Hindlimb muscle (tissue), 1 donor: ENCODE measurements at places on chromosomes 1 and 21.

DNA sequence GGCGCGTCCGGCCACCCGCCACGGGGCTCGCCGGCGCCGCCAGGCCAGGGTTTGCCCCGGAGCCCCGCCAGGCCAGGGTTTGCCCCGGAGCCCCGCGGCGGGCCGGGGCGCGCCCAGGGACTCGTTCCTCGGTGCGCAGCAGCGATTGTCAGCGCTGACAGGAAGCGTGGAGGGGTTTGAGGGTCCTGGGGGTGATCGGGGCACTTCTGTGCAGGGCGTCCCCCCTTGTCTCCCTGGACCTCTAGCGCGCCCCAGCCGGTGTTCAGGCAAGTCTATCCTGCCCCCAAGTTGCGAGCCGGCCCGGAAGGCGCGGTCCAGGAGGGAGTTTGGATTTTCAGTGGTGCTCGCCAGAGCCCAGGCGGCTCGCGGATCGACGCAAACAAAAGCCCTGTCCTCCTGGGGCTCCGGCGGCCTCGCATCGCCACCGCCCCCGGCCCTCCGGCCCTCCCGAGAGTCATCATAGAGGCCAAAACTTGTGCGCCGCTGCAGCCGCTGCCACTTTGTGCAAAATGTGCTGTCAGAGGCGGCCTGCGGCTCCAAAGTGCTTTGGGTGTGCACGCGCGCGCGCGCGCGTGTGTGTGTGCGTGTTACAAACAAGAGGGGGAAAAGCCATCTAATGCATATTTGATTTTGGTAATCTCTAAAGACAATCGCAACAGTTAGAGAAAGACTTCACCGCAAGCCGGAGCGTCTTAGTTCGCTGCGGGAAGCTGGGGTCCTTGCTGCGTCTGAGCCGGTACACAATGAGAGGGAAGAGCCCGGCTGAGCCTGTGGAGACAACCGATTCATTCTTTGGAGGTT, 1.0 kb downstream of the ROR1 start:
- DNase-seq: peak; percentile 77

DNA sequence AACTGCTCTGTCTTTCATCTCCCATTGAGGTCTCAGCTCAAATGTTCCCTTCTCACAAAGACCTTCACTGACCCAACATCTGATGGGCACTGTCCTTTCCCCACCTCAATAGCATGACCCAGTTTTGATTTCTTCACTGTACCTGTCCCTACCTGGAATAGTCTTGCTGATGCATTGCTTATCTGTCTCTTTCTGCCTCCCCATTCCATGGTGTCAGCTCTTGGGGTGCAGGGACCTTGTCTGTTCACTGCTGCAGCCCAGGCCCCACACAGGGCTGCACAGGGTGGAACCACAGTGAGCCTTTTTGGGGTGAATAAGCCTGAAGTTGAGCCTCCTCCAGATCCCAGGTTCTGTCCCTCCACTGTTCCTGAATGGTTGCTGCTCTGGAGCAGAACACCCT, 414.9 kb downstream of the PTPRU start:
- DNase-seq: no peak

DNA sequence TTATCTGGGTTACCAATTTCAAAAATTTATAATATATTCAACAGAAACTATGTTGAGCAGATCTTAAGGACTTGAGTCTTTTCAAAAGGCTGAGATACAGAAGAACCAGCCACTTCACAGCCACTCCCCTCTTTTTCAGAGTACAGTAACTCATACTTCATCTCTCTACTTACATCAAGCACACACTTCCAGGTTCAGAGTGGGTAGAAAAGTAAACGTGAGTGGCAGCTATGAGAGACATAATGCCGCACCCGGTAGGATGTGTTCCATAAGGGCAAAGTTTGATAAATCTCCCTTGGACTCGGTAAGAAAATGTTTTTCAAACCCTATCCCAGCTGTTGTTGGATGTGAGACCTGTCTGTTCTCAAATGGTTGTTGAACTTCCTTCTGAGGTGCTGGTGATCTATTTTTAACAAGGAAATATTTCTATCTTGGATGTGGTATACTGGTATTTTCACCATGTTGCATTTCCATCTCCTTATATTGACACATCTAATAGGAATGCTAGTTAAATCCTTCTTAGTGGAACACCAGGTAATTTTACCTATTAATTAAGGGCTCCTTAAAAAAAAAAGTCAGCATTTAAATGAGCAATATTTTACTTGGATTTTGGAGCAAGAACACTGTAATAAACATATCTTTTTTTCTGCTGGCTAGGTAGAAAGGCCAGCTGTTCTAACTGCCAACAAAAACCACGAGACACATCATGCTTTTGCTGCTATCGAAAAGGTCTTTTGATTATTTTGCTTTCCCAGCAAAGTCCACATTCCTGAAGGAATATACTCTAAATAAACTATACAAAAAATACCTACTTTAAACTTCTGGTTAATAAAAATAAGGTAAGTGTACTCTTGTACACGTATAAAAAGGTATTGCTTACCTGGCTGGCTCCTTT, 28.2 kb downstream of the CNN3 start:
- DNase-seq: no peak

DNA sequence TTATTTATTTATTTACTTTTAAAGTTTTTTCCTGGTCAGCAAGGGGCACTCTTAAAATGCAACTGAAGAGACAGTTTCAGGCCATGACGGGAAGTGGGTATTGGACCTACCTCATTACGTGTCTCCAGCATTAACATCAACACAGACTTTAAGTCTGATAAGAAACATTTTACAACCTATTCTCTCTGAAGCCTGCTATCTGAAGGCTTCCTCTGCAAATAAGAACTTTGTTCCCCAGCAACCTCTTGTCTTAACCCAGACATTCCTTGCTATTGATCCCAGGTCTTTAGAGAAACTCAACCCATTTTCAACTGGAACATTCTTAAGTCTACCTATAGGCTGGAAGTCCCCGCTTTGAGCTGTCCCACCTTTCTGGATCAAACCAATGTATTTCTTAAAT, 258.3 kb upstream of the TMPRSS15 start:
- DNase-seq: no peak

DNA sequence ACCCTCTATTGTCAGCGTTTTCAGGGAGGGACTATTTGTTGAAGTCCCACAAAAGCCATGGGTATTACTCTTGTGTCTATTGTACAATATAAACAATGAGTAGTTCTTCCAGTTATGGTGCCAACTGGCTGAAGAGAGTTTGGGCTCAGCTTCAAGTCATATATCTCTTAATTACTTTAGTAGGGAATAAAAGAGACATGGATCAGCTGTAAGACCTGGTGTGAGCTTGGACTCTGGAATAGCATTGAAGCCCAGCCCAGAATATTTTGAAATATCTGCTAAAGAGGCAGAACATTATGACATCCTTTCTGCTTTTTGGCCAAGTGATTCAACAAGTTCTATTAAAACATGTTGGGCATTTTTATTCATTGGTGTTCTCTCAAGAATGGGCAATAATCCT, 224.9 kb downstream of the BACH1 start:
- no peak for DNase-seq

DNA sequence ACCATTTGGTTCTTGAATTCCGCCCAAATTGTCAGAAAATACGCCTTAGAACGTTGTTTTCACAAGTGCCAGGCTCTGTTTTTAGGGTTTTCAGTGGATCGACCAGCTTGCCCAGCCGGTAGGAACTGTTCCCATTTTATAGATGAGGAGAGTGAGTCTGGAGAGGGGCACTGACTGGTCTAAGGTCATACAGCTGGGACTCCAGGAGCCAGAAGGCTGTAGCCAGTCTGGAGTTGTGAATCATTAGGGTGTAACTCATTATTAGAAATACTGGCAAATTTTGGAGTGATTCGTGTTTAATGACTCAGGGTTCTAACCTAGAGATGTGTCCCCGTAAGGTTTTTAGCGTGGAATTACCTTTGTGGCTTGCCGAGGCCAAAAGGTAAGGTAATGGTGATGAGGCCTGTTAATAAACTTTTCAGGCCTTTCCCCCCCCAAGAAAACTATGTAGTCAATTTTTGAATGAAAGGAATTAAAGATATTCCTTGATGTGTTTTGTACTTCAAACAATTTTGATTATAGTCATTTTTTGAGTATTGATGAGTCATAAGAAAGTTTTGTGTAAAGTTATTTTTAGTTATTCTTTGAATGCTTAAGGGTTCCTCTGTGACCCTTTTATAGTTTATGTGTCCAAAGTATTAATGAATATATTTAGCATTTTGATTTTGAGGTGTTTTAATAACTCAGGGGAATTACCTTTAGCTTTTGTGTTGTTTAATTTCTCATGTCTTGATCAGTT, 2.1 kb downstream of the DYRK1A start:
- DNase-seq: no peak

DNA sequence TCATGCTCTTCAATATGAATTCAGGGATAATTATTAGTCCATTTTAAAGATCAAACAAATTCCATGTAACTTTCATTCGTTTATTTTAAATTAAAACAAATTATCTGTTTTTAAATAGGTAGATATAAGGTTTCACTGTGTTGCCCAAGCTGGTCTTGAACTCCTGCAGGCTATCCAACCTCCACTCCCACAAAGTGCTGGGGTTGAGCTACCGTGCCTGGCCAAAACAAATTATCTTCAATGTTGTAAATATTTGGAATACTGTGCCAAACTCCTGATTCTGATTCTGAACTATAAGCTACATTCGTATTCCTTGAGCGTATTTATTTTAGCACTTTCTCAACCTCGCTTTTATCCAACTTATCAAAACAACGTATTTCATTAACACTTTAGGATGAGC, 19.6 kb downstream of the AGL start:
- DNase-seq: no peak

GRCh38 chr1:167938080-167938636, 1.3 kb upstream of the MPC2 start:
- no peak for DNase-seq

DNA sequence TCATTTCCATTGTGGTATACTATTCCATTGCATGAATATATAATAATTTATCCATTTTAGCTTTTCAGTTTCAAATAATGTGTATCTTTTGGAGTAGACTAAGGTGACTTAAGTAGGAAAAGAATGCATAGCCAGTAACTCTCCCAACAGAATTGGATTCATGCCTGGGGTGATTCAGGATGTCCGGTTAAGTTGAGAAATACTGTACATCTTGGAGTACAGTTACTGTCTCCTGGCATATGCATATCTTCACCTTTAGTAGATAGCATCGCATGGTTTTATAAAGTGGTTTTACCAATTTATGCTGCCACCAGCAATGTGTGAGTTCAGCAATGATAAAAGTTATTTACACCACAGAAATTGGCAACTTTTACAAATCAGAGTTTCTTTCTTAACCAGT, 18.6 kb upstream of the SLC6A9 start:
- DNase-seq: peak; percentile 59

- DNase-seq: no peak
These were observed 23.0 kb upstream of the ZBTB40 start for GRCh38 chr1:22428672-22429071.

DNA sequence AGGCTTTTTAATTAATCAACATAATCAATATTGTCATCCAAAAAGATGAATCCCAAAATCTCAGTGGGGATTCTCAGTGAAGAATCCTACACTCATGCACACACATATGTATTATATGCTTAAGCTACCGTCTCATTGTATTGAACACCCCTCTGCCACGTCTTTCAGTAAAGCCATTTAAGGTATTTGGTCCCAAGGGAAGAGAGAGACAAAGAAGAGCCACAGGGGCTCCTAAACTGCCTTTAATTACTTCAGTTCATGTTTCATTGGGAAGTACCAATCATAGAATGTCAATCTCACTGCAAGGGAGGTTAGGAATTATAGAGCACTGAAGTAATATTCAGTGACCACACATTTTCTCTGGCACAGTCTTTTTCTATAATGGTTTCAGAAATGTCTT, 388.6 kb upstream of the NEGR1 start:
- no peak for DNase-seq

DNA sequence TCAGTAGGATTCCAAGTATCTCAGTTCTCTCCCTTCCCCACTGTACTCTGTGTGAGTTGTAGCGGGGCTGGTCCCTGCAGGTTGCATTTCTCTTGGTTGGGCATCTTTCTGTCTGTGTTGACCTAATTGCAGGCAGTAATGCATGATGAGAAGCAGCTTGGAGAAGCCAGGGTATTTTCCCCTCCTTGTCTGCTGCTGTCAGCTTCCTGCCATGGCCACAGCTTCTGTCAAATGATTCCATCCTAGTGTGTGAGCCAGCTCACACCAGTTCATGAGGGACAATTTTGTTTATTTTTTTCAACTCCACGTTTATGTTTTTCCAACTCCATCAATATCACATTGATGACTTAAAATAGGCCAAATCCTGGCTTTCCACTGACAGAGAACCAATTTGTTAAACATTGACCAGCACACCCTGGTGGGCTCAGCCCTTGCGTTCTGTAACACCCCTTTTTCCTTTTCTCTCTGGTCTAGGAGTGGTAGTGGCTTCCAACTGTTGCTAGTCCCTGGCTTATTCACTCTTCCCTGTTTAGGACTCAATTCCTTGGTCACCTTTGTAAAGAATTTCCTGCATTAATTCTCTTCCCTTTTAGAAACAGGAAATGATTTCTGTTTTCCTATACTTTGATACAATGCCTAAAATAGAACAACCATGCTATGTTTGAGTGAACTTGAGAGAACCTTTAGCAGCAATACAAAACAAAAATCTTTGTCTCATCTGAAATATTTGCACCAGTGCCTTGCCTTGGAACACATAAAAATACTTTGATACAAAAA, 44.9 kb upstream of the APOBEC4 start:
- DNase-seq: no peak

DNA sequence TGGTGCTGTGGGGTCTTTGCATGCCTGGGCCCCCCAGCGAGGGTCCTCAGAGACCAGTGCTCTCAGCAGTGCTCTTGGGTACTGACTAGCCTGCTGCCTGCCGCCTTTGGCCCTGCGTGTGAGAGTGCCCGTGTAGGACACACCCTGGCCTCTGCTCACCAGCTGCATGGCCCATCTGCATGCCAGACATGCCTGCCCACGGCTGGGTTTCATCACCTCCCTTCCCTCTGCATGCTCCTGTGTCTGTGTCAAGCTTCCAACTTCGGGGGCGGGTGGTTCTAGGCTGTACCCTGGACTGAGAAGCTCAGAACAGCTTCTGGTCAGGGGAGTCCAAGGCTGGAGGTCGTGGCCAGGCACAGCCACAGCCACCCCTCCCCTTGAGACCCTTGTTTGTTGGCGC, 56.9 kb downstream of the PTPRF start:
- DNase-seq: no peak
